ENCODE measurements at places on chromosomes 3 and 15. TPM values are rescaled to one million over a fixed set of nuclear protein-coding genes. Genes with fewer than 3 reads are reported as not detected.
A peak's percentile ranks its signal among the peaks of the same experiment; 100 is the strongest.

RGMA gene
- polyA plus RNA-seq = 12.4 TPM

CILP gene
- 1.6 TPM for polyA plus RNA-seq

APOD gene
- polyA plus RNA-seq = 4.1 TPM

ZIC4 gene
- not detected for polyA plus RNA-seq

NMNAT3 gene
- 6.7 TPM for polyA plus RNA-seq

PLAAT1 gene
- 0.95 TPM for polyA plus RNA-seq

DNA sequence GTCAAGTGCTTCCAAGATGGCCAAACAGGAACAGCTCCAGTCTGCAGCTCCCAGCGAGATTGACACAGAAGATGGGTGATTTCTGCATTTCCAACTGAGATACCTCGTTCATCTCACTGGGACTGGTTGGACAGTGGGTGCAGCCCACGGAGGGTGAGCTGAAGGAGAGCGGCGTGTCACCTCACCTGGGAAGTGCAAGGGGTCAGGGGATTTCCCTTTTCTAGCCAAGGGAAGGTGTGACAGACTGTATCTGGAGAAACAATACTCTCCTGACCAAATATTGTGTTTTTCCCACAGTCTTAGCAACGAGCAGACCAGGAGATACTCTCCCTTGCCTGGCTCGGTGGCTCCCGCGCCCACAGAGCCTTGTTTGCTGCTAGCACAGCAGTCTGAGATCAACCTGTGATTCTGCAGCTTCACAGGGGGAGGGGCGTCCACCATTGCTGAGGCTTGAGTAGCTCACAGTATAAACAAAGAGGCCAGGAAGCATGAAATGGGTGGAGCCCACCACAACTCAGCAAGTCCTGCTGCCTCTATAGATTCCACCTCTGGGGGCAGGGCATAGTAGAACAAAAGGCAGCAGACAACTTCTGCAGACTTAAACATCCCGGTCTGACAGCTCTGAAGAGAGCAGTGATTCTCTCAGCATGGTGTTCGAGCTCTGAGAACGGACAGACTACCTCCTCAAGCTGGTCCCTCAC lies 293.5 kb upstream of the SUCLG2 start:
- no peak for DNase-seq

GRCh38 chr3:32502946-32503286 lies 264 bp upstream of the CMTM6 start:
- no peak for DNase-seq

DNA sequence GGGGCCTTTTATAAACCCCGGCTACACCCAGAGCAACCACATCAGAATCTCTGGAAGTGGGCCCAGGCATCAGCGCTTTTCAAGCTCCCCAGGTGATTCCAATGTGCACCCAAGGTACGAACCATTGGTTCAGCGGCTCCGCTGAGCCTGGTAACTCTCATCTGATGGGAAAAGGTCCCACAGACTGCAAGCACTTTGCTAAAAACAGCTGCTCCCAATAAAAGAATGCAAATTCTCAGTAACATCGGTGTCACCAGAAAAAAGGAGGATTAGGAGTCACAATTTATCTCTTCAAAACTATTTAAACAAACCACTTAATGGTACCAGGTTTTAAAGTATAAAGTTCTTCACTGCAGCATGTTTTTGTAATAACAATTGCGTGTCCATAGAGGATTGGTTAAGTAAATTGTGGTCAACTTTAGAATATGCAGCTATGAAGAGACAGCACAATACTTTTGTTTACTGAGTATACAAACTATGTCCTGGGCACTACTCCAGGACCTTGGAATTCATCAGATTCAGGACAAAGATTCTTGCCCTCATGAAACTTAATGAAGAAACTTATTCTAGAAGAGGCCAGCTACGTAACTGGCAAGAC lies 660.7 kb upstream of the ADAMTS9 start:
- DNase-seq = no peak

DNA sequence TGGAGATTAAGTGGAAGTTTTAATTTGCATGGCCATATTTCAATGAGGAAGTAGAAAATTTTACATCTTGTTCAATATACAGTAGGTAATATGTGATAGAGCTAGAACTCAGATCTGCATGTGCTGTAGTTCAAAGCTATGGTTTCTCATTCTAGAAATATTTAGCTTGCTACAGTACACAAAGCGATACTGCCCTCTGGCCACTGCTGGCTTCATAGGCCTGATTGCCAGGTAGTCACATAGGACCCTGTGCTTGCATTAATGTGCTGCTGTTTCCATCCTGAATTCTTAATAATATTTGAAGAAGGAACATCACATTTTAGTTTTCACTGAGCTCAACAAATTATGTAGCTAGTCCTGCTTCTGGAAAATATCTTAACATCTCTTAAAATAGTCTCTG lies 87.0 kb downstream of the PLSCR2 start:
- no peak for DNase-seq

DNA sequence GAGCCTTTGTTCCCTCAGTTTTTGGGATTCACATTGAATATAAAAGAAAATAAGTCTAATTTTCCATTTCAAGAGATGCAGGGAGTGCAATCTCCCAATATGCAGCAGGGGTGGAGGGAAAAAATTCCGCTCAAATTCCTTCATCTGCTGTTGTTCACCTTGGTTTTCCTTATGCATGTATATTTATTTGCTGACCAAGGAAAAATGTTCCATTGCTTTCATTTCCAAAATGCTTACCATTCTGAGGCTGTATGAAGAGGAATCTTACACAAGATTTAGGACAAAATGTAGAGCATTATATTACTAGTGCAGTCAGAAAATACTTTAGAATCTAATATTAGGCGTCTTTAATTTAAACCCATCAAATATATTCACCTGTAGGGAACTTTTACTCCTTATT lies 863.9 kb downstream of the EPHA3 start:
- DNase-seq = no peak

GRCh38 chr15:52331490-52332240 lies 36.1 kb upstream of the MYO5C start:
- no peak for DNase-seq

GRCh38 chr3:149620291-149621020 lies 37.4 kb downstream of the WWTR1 start:
- no peak for DNase-seq

- no peak for DNase-seq
Measured at GRCh38 chr15:39472621-39473297, 108.1 kb upstream of the THBS1 start.

GRCh38 chr3:11662392-11662990 lies 18.8 kb upstream of the VGLL4 start:
- DNase-seq = no peak

DNA sequence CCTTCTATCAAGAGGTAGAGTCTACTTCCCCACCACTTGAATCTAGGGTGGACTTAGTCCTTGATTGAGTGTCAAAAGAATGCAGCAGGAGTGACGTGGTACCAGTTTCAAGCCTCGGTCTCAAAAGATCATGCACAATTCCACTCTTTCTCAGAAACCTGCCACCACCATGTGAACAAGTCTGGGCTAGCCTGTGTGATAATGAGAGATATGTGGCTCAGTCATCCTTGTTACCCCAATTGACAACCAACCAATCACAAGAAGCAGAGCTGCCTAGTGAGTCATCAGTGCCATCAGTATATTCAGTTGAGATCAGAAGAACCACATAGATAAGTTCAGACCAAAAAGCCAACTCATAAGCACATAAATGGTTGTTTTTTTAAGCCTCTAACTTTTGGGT lies 374.5 kb downstream of the IL20RB start:
- no peak for DNase-seq

DNA sequence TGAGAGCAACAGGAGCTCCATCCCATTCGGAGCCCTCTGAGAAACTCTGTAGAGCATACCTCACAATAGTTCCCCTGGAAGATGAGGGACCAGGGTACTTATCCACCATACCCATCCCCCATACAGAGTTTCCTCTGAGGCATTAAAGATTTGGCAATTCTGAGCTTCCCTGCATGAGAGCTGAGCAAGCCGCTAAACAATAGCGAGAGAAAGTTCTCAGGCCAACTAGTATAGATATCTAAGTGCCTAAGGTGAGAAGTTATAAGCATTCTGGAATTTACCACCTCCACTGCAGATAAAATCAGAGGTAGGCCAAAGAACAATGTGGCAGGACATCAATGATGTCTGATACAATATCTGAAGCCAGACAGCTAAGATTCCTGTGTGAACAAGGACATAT lies 129.1 kb upstream of the MBNL1 start:
- no peak for DNase-seq

DNA sequence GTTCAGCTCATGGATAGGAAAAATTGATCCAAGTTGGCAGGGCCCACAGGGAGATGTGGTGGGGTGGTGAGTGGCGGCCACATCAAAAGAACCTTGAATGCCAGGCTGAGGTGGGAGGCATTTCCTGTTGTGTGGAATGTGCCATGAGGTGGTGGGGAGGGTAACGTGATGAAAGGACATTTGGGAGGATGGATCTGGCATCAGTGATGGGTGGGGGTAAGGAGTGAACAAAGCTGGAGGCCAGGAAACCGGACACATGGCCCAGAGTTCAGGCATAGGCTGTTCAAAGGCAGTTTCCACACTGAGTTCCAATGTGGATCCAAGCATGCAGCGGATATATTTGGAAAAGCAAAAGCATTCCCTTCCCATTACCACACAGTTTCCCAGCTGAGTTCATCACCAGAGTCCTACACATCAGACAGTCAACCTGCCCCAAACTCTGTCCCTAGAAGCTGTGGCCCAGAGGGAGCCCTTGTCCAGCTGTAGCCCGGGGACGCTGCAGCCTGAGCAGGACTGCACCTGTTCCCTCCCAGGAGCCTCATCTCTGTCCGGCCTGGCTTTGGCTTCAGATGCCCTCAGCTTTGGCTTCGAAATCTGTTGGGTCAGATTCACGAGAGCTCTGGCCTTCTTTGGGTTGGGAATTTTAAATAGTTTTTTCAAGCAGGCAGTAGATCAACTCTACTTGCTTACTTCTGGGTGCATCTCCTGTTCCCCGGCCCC lies 37.8 kb upstream of the GOLGA6B start:
- no peak for DNase-seq

DNA sequence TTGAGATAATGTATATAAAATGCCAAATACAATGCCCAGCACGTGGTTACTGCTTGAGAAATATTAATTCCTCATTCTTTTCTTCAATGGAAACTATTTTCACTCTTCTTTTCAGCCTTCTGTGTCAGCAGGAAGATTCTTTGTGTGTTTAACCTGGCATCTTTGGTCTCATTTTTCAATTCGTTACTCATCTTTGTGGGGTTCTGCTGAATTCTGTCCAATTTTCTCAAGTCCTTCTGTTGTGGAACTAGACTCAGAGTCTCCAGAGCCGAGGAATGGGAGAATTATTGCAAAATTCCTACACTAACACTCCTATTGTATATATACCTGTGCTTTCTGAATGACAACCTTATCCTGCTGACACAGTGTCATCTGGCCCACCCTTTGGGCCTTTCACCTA lies 96.8 kb upstream of the RGMA start:
- DNase-seq = no peak

DNA sequence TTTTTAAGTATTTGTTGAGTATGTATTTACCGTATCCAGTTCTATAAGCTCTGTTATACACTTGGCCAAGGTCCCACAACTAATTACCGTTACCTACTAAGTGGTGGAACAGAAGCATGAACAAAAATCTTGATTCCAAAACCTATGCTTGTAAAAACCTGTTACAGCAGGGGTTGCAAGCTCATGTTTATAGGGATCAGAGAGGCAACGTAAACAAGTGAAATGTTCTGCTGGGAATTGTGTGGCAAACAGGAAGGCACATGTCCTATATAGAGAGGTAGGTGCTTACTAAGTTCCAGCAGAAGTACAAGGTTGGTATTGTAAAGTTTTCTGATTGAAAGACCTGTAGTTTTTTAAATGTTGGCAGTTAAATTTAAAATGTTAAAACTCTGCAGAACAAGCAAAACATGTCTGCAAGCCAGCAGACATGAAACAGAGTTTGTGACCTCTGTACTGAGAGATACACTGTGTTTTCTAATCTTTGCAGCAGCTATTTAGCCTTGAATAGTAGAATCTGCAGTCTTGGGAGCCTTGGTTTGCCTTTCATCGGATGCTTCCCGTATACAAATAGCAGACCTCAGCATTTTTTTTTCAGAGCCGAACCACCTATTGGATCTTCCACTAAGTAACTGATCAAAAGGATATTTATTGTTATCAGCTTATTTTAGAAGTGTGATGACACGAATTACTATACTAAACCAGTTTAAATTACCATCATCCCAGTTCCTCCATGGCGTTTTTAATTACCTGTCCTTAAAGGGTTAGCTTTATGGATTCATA lies 11.4 kb downstream of the IREB2 start:
- DNase-seq = no peak

- no peak for DNase-seq
Measured at GRCh38 chr15:92151741-92152140, 241.9 kb upstream of the ST8SIA2 start.

- DNase-seq = no peak
Measured at GRCh38 chr15:45606413-45606812, 19.2 kb downstream of the BLOC1S6 start.

DNA sequence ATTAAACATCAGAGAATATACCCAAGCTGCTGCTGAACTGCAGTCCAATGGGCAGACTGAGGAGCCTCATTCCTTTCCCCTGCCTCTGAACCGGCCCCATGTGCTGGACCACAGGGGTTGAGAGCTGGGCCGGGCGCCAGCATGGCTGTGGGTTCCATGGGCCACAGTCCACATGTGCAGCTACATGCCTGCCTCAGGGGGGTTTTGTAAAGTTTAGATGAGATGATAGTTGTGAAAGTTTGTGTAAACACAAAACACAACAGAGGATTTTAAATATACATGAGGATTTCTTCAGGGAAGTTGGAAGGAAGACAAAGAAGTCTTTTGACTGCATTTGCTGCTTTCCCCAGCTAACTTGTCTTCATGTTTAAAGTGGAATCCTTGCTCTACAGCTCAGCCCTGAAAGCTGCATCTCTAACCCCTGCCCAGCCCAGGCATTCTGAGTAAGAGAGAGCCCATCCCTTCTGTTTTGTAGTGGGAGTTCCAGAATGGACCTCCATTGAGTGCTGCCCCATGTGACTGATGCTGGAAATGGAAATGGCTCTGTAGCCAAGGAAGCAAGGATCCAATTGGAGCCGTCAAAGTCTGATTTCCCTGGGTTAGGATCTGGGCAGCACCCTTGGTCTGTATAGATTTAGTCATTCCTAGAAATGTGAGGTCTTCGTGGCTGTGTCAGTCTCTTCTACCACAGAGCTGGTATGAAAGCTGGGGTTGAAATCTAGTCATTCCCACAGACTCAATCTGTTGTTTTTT lies 17.5 kb downstream of the SLC12A8 start:
- DNase-seq = peak; percentile 66

GRCh38 chr3:55526332-55527030 lies 39.4 kb upstream of the WNT5A start:
- DNase-seq = no peak

- no peak for DNase-seq
Measured at GRCh38 chr15:65533057-65533756, 2.9 kb downstream of the HACD3 start.

Measured in left lung (tissue), 14 donors.